ENCODE measurements at places on chromosomes 3 and 15. TPM values are rescaled to one million over a fixed set of nuclear protein-coding genes. Genes with fewer than 3 reads are reported as not detected.

DNA sequence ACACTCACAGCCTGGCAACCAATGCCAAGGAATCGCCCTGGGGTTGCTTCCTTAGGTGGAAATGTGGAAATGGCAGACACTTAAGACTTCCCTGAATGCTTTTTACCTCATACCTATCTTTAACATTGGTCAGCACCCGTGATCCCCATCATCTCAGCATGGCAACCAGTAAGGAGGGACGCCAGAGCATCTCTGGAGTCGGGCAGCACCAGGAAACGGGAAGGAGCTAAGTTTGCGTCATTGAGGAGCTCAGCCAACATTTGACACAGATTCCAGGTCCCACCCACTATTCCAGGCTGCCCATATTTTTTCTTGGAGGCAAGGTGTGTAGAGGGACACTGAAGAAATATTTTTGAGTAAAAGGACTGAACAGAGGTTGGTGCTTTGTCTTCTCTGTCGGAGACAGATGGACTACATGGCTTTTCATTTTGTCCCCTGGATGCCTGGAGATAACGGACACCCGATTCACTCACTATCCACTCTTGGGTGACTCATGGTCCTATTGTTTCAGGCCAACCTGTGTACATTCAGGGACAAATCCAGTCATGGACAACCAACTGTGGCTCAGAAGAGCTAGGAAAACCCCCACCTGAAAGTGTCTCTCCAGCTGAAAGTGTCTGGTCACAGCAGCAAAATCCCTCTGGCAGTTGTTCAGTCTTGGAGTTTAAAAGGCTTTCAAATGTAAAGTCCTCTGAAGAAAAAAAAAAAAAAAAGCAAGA, 70.4 kb upstream of the OXTR start:
- peak; percentile 54 for DNase-seq

DNA sequence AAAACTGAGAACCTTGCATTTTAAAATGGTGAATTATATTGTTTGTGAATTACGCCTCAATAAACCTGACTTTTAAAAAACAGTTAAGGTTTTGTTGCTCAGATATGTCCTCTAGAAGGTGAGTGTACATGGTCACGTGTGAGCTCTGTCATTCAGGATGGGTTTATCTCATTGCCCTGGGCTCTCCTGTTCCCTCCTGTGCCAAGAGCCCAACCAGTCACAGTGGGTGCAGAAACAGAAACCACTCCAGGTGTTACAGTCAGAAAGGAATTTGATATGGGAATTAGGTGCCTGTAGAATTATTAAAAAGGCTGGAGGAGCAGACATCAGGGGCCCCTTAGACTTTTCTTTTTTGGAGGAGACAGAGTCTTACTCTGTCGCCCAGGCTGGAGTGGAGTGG, 196.4 kb downstream of the STT3B start:
- no peak for DNase-seq

GRCh38 chr3:109081746-109082510, 36.0 kb downstream of the MORC1 start:
- no peak for DNase-seq

Gene HYAL3
- 8.1 TPM for total RNA-seq

Gene TP63
- total RNA-seq, result 144 TPM

DNA sequence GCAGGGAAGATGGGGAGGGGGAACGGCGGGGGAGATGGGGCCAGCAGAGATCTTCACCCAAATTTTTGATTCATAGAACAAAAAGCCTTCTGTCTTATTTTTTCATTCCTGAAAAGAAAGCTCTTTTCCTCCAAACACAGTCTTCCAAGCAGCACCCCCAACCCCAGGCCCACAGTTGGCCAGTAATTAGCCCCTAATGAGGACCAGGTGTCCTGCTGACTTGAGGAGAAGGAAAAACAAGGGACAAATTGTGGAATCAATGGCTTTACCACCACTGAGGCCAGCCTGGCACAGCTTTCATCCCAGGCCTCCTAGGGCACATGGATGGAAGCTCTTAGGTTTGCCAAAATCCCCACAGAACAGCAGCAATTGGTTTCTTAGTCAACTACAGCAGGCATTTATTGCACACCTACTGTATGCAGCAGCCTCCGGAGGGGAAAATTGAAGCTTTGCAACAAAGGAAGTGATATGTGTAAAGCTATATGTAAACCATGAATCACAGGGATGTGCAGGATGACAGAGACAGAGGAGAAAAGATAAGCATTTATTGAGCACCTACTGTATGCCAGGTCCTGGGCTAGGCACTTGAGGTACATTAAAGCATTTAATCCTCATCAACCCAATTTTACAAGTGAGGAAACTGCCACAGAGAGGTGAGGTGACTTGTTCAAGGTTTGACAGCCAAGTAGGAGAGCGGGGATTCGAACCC, 199.5 kb downstream of the TBC1D2B start:
- no peak for DNase-seq

GRCh38 chr3:94794563-94794962, 731.7 kb downstream of the NSUN3 start:
- DNase-seq, result no peak

DNA sequence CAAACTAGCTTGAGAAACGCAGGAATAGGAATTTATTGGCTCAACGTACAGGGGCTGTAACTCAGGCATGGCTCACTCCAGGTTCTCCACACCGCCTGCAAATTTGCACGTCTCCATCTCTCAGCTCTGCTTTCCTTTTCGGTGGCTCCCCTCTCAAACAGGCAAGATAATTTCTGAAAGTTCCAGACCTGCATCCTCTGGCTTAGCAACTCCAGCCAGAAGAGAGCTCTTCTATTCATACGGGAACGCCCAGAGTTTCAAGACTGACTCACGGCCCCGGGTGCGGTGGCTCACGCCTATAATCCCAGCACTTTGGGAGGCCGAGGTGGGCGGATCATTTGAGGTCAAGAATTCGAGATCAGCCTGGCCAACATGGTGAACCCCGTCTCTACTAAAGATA, 139.7 kb upstream of the BNIP2 start:
- DNase-seq, result no peak

DNA sequence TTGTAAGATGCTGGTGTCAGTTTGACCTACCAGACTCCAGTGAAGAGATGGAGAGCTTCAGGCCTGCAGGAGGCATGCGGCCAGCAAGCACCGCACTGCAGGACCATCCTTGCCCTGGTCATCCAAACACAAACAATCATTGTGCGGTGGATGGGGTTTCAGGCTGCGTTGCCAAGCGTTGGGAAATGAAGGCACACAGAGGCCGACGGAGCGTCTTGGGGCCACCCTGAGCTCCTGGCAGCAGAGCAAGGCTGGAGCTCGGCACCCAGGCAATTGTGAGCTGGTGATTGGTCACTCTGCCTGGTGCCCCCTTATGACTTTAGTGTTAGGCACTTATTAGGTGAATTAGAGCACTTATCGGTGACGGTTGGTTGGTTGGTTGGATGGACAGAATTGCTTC, 222.6 kb upstream of the RGMA start:
- DNase-seq, result no peak

Gene BCHE
- 2.9 TPM for total RNA-seq

Gene PIERCE2
- total RNA-seq, result not detected

DNA sequence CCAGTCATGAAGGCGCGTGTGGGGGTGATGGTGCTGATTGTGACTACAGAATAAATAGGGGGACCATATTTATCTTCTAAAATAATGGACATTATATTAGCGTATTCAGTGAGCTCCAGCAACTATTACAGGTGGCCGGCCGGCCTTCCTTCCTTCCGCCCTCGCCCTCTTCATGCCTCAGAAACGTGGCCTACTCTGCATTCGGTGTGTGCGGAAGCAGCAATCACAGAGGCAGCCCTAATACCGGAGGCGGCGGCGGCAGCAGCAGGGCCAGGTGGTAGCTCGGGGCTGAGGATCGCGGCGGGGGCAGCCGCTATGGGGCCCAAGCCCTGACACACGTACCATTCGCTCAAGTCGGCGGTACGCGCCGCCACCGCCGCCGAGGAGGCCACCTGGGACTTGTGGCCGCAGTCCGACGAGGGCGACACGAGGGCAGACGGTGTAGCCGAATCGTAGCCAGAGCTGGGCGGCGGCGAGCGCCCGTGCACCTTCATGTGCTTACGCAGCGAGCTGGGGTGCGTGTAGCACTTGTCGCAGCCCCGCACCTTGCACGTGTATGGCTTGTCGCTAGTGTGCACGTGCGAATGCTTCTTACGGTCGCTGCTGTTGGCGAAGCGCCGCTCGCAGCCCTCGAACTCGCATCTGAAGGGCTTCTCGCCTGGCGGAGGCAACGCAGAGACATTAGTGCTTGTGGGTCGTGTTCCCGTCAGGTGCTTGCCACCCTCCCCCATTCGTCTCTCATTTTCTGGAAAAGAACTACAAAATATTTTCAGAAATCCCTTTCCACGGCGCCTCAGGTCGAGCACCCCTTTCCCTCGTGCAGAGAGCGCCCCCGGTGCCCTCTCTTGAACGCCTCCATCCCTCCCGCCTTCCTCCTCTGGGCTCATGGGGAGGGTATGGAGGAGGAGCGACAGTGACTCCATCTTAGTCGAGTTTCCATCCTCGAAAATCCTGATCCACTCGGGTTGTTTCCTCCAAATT, 15.5 kb downstream of the ZIC4 start:
- peak; percentile 52 for DNase-seq

GRCh38 chr3:12953201-12953995, 112.0 kb upstream of the RPL32 start:
- DNase-seq, result no peak

- no peak for DNase-seq
These were observed 34.5 kb downstream of the RASGRP1 start for GRCh38 chr15:38530113-38530512.

Gene CCDC191
- total RNA-seq, result 8.6 TPM

DNA sequence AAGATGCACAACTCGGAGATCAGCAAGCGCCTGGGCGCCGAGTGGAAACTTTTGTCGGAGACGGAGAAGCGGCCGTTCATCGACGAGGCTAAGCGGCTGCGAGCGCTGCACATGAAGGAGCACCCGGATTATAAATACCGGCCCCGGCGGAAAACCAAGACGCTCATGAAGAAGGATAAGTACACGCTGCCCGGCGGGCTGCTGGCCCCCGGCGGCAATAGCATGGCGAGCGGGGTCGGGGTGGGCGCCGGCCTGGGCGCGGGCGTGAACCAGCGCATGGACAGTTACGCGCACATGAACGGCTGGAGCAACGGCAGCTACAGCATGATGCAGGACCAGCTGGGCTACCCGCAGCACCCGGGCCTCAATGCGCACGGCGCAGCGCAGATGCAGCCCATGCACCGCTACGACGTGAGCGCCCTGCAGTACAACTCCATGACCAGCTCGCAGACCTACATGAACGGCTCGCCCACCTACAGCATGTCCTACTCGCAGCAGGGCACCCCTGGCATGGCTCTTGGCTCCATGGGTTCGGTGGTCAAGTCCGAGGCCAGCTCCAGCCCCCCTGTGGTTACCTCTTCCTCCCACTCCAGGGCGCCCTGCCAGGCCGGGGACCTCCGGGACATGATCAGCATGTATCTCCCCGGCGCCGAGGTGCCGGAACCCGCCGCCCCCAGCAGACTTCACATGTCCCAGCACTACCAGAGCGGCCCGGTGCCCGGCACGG, 991 bp downstream of the SOX2 start:
- DNase-seq, result no peak

Gene FSIP1
- 0.98 TPM for total RNA-seq

Gene PROS1
- total RNA-seq, result 29.7 TPM

Gene SRGAP3
- total RNA-seq, result 20.6 TPM

DNA sequence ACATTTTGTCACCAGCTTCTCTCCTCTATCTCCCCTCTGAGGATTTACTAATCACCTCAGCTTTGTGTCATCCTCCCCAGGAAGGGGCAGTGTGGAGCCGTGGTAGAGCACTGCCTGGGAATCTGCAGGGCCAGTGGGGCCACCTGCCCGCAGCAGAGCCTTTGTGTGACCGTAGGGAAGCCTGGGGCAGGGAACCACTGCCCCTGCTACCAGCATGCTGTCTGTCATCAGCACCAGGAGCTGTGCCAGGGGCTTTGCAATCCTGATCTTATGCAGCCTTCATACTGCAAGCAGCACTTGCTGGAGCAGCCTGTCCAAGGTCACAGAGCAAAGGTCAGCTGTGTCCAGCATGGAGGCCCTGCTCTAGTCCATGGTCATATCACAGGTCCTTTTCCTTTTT, 170.2 kb upstream of the IL12A start:
- DNase-seq, result no peak

- no peak for DNase-seq
These were observed 300.0 kb upstream of the TPM1 start for GRCh38 chr15:62742409-62743171.

GRCh38 chr15:39029741-39030140, 465.1 kb upstream of the RASGRP1 start:
- DNase-seq, result no peak

Data from vagina (tissue), 2 donors.